ENCODE measurements at places on chromosomes 2 and 18.

DNA sequence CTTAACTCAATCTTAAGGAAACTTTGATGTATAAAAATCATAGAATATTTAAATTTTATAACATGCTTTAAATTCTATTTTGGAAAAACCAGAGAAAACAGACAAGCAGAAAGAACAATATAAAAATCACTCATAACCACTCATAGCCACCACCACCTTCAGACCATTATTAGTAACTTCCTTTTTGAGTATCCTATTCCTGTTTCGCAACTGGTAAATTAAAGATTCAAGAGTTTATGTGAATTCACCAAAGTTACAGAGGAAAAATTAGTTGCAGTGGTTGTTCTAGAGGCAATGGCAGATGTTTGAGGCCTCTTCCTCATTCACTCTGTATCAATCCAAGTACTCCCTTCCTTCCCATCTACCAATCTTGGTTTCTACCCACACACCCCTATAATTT lies 49.3 kb upstream of the PROKR1 start:
- DNase-seq = no peak

DNA sequence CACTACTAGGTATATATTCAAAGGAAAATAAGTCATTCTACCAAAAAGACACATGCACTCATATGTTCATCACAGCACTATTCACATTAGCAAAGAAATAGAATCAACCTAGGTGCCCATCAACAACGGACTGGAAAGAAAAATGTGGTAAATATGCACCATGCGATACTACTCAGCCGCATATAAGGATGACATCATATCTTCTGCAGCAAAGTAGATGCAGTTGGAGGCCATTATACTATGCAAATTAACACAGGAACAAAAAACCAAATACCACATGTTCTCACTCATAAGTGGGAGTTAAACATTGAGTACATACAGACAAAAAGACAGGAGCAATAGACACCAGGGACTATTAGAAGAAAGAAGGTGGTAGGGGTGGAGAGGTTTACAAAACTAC lies 412.1 kb upstream of the CWC22 start:
- DNase-seq = no peak

DNA sequence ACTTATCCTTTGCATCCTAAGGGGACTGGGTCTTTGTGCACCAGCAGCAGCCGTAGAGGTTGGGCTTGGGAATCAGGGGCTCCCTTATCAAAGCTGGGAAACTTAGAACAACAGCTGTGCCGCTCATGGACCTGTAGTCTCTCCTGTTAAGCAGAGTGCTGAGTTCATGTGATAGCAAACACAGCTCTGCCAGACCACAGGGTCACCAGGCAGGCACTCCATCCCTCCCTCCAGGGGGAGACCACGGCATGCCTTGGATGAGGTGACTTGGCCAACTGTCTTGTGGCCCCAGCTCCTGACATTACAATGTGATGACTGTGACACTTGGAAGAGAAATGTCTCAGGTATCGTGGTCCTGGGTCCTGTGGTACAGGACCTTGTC lies 60.0 kb downstream of the DGKD start:
- DNase-seq = no peak

DNA sequence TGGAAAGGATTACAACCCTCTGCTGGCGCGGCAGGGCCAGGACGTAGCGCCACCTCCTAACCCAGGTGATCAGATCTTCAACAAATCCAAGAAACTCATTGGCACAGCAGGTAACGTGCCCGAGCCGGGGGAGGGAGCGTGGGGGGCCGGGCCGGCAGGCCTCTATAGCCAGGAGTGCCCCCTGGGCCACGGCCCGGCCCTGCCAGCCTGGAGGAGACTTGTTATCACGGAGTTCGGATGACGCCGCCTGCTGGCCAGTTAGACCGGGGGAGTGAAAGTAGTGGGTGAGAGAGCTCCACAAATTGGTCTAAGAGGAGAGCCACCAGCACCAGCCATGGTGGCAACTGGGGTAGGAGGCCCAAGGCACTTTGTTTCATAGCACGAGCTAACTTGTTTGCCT lies 8.6 kb upstream of the TMEM214 start:
- DNase-seq = no peak

DNA sequence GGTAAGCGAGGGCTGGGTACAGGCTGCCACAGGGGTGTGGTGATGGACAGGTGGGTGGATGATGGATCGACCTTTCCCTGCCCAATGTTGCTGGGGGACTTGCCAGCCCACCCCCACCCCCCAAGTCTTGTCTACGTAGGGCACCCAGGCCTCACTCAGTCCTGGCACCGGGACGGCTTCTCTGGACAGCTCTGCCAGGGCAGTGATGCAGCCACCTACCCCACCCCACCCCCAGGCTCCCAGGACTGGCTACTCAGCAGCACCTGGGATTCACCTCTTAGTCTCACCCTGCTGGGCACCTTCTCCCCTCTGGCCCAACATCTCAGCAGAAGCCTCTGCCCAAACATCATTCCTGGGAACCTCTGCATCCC lies 55.7 kb downstream of the ANKMY1 start:
- no peak for DNase-seq

- no peak for DNase-seq
These were observed 808.1 kb downstream of the RNF144A start for GRCh38 chr2:7725171-7725849.

DNA sequence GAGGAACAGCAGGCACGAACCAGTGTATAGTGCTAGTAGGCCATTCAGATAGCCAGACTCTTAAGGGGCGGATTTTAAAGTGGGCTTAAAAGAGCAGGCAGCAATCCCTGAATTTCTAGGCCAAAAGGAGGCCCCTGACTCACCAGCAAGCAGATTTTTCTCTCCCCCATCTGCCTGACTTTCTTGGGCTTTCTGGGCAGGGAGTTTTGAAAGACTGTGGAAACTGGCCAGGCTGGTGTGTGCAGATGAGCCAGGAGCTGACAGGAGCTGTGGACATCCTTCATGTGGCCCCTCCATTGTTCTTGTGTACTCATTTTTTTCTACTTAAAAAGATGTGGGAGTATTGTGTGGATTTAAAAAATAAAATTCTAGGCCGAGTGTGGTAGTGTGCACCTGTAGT lies 59.0 kb downstream of the GLI2 start:
- no peak for DNase-seq

DNA sequence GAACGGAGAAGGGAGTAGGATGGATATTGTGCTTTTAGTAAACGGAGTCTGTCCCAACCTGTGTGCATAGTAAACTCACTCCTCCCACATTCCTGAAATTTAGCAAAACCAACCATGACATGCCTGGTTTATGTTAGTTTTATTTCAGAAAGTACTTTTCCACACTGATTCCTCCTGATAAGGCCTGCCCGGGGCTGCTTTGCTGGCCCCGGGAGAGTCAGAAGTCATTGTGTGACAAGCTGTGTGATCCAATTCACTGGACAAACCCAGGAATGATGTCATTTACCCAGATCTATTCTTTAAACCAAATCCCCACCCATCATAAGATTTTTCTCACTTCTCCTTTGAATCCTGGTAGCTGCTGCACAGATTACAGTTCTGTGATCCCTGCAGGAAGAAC lies 109.0 kb downstream of the SETBP1 start:
- no peak for DNase-seq

GRCh38 chr2:239464166-239465016 lies 63.6 kb upstream of the HDAC4 start:
- no peak for DNase-seq

DNA sequence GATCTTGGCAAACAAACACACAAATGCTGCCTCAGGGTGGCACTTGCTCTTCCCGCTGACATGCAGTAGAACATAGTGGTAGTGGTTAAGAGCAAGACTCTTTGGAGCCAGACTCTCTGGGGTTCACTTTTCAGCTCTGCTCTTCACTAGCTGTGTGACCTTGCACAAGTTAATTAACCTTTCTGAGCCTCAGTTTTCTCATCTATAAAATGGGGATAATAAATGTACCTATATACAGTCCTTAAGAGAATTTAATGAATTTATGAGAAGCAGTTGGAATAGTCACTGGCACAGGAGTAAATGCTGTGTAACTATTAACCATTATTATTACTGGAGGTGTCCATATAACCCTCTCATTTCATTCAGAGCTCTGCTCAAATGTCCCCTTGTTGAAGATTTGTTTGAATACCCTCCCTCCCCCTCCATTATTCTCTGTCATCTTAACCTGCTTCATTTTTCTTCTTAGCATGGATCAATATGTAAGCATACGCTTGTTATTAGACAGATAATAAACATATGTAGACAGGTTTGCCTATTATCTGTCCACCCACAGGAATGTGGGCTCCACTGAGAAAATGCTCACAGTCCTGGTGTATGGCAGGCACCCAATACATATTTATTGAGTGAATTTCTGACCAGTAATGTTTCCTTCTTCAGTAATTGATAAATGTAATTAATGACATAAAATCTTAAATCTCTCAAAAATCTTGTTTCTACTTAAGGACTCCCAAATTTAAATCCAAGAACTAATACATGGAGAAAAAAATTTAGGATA lies 64.5 kb downstream of the TSPYL6 start:
- DNase-seq = no peak

- DNase-seq = no peak
These were observed 153.7 kb upstream of the KCTD1 start for GRCh38 chr18:26702086-26702485.

DNA sequence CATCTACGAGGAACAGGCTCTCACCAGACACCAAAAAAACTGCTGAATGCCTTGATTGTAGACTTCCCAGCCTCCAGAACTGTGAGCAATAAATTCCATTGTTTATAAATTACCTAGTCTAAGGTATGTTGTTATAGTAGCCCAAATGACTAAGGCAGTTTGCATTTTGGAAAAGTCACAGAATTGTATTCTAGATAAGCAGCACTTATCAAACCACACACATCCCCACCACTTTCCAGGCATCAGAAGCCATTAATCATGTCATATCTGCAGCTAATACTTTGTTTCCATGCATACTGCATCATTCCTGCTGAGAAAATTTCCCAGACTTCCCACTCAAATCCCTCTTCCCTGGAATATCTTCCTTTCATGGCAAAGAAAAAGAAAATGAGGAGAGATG lies 187.2 kb downstream of the INO80D start:
- no peak for DNase-seq

GRCh38 chr18:61984349-61984748 lies 91.5 kb upstream of the RNF152 start:
- DNase-seq = no peak

DNA sequence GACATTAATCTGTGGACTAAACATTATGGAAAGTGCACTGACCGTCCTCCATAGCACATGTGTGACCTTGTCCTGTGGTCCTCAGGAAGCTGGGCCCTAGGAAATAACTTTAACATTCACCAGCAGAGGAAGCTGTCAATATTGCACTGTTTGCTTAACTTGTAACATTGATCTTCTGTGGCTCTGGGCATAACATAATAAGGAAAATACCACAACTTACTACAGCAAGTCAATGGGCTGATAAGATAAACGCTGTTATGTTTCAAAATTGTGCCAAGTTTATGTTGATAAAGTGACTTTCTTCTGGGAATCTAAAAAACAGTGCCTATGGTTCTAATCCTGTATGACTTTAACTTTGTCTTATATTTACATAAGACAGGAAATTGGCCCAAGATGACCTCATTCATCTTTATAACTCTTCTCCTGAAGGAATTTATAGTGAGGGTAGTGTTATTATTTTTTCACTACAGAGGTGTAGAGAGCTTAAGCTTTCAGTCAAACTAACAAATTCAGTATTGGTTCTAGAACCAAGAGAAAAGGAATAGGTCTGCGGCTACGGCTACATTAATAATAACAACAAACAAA lies 113.7 kb upstream of the MAP4K3 start:
- DNase-seq = no peak

DNA sequence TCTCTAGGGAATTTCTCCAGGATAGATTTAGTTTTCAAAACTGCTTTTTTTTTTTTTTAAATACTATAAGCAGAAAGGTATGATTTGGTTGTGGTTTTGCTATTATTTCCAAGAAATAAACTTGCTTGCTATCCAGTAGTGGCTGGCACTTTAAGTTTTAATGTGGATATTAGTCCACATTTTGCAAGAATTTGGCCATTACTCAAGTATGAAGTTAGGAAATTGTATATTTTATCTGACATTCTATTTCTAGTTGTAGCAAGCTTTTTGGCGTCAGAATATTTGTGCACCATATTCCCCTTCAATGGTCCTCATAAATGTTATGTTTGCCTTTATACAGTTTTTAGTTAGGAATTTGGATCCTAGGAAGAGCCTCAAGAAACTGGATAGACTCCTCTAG lies 226.3 kb downstream of the ZNF521 start:
- DNase-seq = no peak

- no peak for DNase-seq
These were observed 67.0 kb downstream of the SOCS6 start for GRCh38 chr18:70355620-70356385.

DNA sequence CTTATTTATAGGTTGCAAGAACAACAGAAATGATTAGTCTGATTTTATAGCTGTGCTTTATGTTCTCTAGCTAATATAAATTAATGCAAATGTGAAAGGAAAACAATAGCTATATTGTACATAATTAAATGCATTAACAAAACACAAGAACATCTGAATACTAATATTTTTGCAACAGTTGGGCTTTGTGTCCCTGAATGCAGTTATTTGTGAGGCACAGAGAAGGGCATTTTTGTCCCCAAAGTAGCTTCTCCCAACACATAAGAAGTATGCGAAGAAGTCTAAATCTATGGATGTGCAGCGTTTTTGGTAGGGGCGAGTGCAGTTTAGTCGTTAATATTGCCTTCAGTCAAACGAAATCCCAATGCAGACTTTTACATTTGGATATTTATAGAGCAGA lies 110.0 kb downstream of the MBP start:
- no peak for DNase-seq

Measured in activated T-cell treated with anti-CD3 and anti-CD28 coated beads for 48 hours (primary cell).